ENCODE measurements at places on chromosomes 2 and 18.

DNA sequence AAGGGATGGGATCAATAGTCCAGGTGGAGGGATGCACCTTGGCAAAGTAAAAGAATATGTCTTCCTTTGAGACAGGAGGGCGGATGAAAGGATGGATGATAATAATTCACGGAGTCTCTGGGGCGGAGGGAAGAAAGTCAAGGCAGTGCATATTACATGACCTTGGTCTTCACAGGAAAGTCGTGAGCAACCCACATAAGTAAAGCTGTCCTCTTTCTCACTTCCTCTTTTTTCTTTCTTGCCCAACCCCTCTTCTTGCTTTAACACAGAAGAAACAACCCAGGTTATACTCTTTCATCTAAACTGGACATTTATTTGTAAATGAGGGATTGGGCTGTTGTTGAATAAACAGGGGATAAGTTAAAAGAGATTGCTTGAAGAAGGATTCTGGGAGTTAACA, 168.7 kb upstream of the SKOR2 start:
- no peak for DNase-seq

GRCh38 chr2:211157211-211157610, 600.8 kb downstream of the CPS1 start:
- no peak for DNase-seq

- no peak for DNase-seq
These were observed 87.3 kb upstream of the SPHKAP start for GRCh38 chr2:228268756-228269155.

DNA sequence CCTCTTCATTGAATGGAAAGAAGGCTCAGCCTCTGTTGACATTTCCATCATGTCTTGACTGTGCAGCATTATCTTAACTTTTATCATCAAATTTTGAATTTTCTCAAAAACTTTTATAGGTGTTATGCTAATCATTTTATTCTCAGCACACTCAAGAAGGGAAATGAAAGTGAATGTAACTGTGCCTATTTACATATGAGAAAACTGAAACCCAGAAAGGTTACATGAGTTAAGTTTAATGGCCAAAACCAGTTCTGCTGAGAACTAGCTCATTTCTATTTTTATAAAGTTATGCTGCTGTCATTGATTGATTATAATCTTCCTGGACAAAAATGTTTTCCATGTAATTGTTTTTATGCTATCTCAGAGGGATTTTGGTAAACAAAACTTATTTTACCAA, 618.8 kb upstream of the NRXN1 start:
- no peak for DNase-seq

GRCh38 chr2:171315781-171316180, 118.0 kb downstream of the METTL8 start:
- no peak for DNase-seq

- DNase-seq = no peak
These were observed 71.6 kb downstream of the LNPK start for GRCh38 chr2:175930504-175930903.

GRCh38 chr2:102368461-102369109, 13.0 kb downstream of the IL18R1 start:
- DNase-seq = no peak

DNA sequence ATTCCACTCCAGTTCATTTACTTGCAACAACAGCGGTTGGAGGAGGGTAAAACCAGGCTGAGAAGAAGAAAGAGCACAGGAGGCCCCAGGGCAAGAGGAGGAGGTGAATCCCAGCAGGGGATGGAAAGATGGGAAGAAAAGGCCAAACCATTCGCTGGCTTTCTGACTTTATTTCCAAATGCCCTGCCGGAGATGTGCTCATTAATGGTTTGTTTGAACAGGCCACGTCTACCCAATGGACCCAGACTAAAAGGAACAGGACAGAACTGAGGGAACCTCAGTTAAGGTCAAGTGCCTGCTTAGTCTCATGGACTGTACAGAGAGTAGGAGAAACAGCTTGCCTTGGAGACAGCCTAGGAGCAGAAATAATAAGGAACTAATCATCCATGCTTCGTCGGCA, 121.6 kb upstream of the NDUFV2 start:
- DNase-seq = no peak

DNA sequence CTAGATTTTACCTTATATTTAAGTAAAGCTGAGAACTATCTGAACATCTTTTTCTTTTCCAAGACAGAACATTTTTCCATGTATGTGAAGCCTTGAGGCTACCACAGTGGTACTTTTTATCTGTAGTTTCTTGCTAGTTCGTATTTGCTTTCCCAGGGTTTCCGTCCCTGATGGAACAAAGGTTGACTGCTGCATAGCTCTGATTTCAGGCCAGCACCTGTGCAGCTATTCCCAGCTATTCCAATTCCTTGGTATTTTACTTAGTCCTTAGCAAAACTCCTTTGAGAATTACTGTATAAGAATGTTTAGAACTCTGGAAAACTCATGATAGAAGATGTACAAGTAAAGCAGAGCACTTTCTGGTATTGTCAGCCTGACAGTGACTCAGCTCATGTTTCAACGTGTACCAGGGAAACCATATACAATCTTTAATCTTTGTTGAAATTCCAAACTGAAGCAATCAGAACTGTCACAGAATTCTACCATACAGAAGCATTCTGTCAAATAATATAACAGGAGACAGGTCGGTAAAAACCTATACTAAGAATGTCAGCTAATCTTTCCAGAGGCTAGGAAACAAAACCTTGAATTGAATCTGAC, 162.2 kb downstream of the PKP4 start:
- DNase-seq = no peak

DNA sequence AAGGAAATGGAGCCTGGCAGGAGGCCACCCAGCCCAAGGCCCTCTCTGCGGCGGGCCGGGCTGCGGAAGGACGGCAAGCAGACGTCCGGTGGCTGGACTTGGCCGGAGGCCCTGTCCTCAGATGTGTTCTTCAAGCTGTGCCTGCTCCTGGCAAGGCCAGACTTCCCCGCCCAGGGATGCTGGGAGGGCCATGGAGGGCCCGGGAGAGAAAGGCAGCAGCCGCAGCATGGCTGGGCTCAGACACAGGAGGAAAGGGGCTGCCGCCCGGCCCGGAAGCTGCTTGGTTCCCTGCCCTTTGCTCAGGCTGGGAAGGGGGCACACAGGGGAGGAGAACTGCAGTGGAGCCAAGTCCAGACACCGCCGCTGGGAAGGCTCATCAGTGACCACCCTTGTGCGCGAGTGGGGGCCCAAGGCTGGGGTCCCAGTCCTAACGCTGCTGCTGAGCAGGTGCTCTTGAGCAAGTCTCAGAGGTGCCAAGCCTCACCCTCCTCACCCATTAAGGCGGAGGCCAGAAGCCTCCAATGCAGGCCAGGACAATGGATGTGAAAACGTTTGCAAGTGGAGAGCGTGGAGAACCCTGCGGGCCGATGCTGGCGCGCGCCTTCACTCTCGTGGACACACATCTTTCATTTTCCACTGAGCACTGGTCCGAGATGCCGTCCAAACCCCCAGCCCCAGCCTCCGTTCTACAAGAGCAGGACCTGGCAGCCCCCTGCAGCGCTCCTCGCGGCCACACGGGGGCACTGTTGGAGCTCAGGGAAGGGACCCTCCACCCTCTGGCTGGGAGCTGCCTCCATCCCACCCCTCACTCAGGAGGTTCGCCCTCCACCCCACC, 7.9 kb downstream of the CROCC2 start:
- DNase-seq = peak; percentile 88

- no peak for DNase-seq
These were observed 49.3 kb downstream of the TRAF3IP1 start for GRCh38 chr2:238369591-238370040.

DNA sequence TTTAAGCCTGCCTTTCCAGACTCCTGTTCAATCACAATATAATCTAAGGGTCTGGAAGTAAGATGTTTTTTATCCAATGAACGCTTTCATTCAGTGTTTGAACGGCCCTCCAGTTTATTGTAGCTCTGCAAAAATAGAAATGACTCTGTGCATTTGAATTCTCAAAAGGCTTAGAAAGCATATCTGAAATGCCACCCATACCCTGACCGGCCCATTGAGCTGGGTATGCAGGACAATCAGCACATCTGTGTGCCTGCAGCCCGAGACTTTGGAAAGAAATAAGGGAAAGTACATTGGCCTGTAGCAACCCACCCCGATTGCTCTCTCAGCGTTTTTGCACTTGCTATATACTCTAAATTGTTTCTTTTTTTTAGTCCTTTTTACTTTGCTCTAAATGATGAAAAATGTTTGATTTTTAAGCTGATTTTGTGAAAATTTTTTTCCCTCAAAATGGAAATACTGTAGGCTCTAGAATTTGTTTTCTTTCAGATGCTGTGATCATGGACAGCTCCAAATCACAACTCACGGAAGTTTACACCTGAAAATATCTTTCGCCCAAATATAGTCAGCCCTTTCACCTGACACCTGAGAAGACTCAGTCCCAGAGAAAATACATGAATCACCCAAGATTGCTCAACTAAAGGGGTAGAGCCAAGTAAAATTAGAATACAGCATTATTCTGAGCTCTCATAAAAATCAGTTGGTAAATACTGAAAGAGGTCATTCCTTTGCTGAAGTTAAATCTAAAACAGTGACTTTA, 194.5 kb upstream of the SIX3 start:
- no peak for DNase-seq

GRCh38 chr2:217282531-217282930, 422.7 kb upstream of the TNP1 start:
- no peak for DNase-seq

GRCh38 chr2:19800796-19801195, 101.0 kb downstream of the TTC32 start:
- DNase-seq = no peak

DNA sequence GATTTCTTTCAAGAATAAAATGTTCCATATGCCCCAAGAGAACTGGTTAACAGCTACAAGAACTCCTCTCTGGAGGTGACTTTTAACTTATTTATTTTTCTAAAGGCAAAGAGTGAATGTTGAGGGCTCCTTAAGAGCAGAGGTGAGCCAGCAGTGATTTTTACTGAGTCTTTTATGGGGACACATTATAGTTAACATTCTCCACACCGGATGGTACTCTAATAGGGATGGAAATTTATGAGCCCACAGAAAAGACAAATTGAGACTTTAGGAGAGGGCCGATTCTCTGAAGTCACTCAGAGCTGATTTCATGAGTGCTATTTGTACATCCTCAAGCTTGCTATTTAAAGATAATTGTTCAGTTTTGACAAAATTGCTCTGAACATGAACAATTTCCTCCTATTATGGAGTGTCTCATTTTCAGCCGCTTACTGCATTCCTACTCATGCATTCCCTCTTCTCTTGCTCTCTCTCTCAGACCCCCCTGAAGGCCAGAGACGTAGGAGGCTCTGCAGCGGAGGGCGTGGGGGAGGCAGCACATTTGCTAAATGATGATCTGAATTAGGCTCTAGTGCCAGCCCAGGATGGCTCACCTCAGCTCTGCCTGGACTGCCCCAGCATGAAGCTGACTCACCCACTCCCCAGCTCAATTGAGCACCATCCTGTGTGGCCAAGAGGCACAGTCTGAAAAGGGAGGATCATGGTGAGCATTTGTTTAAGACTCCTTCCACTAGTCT, 5.9 kb upstream of the RPL37A start:
- no peak for DNase-seq

DNA sequence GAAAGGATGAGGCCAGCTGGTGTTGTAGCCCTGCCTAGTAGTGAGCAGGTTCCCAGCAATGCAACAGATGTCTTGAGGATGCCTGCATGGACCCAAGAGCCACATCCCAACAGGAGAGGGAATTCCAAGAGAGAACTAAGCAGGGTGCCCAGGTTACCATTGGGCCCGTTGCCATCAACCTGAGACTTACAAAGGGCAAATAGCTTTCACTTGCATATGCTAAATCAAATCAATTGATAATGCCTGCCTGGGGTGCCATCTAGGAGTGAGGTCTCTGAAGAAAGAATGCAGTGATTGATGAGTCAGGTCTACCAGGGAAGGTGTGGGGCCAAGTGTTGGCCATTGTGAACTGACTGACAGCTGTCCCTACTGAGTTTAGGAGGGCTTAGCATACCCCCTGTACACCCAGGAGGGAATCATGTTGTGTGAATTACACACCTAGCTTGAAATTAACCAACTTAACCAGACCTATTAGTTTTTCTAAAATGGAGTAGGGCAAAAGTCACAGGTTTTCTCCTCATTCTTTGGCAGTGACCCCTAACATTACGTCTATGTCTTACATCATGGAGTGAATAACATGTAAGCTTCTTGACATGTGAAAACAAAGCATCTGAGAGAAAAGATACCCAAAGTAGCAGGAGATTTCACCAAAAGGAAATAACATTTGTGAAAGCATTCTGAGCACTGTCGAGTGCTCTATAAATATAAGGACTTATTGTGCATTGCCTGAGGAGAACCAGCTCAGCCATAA, 32.3 kb downstream of the FHOD3 start:
- DNase-seq = no peak

DNA sequence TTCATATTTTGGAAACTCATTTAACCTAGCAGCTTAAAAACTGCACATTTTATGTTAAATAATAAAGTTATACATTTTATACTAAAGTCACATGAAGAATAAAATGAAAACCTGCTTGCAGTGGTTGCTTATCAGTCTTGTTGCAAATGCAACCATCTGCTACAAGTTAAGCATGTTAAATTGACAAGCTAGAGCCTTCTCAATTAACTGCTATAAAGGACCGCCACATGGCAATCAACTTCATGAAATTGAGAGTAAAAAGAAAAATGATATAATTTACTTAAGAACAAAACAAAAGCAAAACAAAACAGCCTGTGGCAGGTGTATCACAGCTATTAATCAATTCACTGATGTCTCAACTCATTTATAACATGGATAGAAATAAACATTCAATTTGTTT, 78.7 kb downstream of the RTTN start:
- DNase-seq = no peak

GRCh38 chr18:44156126-44156525, 524.6 kb upstream of the SETBP1 start:
- DNase-seq = no peak

GRCh38 chr2:83784947-83785346, 674.1 kb downstream of the SUCLG1 start:
- no peak for DNase-seq

DNA sequence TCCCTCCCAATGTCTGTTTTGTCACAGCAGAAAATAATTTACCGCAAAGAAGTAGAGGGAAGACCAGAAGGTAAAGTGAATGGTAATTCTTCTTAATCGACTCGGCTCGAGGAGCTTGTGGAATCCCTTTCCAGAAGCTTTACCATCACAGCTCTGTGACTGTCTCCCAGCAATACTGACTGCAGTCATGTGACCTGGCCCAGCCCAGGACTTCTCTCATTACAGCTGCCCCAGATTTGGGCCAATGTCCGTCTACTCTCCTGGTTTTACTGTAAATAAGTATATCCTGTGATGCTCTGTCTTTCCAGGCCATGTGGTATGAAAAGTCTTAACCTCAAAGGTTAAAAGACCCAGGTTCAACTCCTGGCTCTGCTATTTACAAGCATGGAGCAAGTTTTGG, 18.9 kb upstream of the ELOA2 start:
- no peak for DNase-seq

DNA sequence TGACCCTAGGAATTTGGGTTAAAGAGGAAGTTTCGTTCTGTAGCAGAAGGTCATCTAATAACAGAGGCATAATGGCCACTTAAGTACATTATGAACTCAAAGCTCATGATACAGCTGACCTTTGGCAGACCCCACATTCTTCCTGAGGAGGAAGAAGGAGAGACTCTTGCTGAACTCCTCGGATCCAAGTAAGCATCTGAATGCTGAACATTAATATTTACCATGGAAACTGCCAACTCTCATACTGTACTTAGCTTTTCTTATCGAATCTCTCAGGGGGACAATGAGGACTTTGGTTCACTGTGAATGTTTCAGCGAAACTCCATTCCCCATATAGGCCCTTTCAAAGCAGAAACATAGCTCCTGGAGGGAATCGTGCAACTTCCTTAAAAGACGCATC, 781.4 kb upstream of the GYPC start:
- DNase-seq = no peak

- DNase-seq = no peak
These were observed 5.3 kb downstream of the SEPTIN2 start for GRCh38 chr2:241321033-241321432.

- DNase-seq = no peak
These were observed 78.0 kb downstream of the MYO3B start for GRCh38 chr2:170255971-170256370.

Data from activated CD8-positive, alpha-beta memory T cell treated with anti-CD3 and anti-CD28 coated beads for 24 hours (primary cell).